Retinal pigment epithelial cell (primary cell): ENCODE measurements at places on chromosomes 7 and 10.
A peak's percentile ranks its signal among the peaks of the same experiment; 100 is the strongest.

- DNase-seq = peak; percentile 34
Observed at GRCh38 chr10:12419262-12419847, 70.0 kb downstream of the CAMK1D start.

DNA sequence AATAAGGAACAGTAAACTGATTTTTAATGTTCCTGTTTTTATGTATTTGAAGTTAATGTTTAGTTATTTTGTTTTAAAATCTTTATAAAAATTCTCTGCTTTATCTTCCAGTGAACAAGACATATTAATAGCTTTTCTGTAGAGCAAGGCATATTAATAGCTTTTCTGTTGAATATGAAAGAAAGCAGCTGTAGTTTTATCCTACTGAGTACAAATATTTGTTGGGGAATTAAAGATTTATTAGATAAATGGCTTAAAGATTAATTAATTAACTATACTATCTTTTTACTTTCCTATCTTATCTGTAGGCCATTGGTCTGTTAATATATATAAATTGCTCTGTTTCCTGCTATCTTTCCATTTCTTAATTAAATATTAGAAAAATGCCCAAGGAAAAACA lies 299.6 kb downstream of the ADK start:
- no peak for DNase-seq

DNA sequence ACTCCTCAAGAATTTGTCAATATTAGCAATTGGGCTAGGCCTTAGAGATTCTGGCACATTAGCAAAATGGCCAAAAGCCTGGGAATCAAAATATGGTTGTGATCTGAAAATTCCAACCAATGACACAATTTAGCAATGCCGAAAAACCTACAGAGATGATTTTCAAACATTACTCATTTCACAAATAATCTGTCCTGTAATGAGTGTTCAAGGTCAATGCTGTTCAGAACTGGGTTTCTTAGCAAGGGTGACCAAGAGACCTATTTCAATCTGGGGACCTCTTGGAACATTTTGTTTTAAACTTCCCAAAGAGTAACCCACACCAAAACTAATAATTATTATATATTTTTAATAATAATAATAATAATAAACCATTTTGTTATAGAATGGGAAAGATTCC lies 24.1 kb downstream of the ELMO1 start:
- no peak for DNase-seq

DNA sequence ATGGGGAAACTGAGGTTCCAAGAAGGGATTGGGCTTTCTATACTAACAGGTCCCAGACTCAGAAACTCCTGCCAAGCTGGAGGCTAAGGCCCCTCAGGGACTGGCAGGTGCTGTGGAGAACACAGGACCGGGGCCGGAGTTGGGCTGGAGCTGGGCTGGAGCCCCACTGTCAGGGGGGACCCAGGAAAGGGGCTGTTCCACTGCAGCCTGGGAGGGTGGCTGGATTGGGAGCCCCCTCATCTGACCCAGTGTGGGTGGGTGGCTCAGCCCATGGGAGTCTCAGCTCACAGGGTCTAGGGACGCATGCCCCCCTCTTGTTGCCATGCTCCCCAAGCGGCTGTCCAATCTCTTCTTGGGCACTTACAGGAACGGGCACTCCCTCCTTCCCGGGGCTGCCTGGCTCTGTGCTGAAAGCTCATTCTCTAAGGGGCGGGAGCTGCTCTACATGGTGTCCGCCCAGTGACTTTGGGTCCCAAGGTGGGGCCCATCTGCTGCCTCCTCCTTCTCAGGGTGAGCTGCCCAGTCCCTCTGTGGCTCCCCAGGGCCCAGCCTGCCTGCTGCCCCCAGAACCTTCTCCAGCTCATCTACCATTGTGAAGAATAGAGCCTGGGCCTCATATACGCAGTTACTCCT lies 126.5 kb downstream of the MYL10 start:
- no peak for DNase-seq

- DNase-seq = no peak
Observed at GRCh38 chr10:70763567-70763966, 21.6 kb downstream of the TBATA start.

- no peak for DNase-seq
Observed at GRCh38 chr10:58937423-58937822, 239.0 kb upstream of the PHYHIPL start.

DNA sequence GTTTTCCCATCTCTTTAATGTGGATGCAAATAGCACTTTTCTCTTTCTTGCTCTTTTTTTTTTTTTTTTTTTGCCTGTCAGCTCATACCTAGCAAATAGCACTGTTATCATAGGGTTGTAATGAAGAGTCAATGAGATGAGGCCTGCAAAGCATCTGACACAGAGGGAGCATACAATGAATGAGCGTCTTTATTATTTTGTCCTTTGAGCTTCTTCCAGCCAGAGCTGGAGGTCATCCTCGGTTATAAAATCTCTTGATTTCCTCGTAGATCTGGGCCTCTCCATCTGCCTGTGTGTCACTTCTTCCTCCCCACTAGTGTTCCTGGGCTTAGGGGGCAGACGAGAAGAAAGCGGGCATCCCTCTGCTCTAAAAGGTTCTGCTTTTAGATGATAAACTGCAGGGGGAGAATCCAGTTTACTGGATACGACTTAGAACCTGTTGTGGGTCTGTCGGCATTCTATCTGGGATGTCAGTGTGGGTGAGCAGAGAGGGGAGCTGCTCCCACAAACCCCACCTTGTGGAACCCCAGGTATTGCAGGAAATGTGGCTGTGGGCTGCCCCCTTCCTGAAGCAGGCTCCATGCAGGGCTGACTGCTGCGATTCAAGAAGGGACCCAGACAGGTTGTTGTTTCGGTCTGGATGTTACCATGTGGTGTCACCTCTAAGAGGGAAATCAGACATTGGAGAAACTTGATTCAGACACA lies 135.8 kb upstream of the GPR26 start:
- no peak for DNase-seq

GRCh38 chr7:45658716-45659495 lies 84.7 kb downstream of the ADCY1 start:
- no peak for DNase-seq
